ENCODE measurements at places on chromosomes 7 and 10.

DNA sequence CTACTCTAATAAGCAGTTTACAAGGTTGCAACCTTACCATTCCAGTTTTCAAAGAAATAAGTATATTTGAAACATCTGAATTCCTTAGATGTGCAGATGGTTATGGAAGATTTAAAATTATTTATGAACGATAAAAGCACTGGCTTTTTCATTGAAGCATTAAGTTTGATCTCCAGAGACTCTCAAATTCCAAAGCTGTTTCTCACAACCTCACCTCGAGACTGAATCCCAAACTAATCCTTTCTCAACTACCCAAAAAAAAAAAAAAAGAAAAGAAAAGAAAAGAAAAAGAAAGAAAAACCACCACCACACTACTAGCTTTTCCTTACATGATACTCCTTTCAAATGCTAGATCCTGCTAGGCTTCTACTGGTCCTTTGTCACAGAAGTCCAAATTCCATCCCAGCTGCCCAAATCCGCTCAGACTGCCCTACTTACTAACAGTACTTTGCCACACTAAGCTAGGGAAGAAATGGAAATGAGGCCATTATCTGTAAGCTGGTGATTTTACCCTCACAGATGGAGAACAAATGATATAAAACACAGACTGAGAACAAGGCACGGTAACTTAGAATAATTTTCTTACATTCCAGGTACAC, 100.6 kb upstream of the CDK1 start:
- no peak for DNase-seq

DNA sequence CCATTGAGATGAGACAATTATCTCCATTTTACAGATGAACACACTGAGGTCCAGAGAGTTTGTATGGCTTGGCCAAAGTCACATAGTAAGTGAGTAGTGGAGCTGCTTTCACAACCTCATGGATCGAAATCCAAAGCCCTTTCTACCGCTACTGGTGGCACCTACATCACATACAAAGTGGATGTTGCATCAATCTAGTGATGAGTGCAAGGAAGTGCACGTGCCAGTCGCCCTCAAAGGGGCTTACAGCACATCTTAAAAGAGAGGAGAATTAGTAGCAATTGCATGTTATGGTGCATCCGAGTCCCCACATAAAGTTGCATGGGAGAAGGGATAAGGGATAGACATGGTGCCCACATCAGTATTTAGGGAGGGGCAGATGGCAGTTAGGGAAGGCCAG, 31.0 kb upstream of the GPR26 start:
- DNase-seq, result no peak

DNA sequence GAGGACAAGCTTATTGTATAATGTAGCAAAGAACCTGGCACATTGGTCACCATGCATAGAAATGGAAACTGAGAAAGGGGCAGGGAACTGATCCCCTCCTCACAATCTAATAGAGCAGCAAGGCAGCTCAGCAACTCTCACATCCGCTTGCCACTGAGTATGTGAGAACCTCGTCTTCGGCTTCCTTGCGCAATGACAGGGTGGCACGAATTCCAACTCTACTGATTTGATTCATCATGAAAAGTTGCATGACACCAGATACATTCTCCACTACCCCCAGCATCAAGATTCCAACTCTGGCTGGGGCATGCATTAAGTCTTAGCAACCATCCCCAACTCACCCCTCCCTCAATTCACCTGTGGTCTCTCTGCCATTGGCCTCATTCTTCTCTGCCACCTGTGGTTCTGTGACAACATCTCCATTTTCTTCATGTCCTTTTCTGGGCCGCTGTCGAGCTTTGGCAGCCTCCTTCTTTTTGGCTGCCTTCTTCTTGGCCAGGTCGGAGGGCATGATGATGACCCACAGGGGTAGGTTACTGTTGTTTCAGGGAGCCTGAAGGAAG, 976 bp downstream of the ABCF2 start:
- no peak for DNase-seq

- peak; percentile 77 for DNase-seq
These were observed 7.9 kb downstream of the CPED1 start for GRCh38 chr7:120996333-120996987.

DNA sequence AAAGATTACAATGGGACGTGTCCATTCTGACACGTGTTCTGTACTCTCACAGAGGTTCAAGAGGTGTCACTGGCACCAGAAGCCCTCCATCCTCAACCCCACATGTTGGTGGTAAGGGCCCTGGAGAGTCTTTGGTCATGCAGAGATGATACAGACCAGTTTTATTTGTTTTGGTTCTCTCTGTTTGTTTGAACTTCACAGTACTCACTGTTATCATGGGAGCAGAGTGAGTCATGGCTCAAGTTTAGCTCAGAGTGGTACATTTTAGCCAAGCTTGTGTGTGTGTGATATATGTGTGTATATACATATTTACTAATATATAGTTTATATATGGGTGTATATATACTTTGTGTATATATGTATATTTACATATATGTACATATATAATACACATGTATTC, 935.6 kb downstream of the GRID1 start:
- no peak for DNase-seq

- DNase-seq, result peak; percentile 27
These were observed 68.6 kb downstream of the MMRN2 start for GRCh38 chr10:86888585-86889381.

GRCh38 chr10:112122827-112123226, 60.7 kb downstream of the GPAM start:
- no peak for DNase-seq

GRCh38 chr10:72088889-72089575, 681 bp upstream of the SPOCK2 start:
- DNase-seq, result no peak

- DNase-seq, result peak; percentile 45
These were observed 27.1 kb downstream of the LMTK2 start for GRCh38 chr7:98133621-98134303.

DNA sequence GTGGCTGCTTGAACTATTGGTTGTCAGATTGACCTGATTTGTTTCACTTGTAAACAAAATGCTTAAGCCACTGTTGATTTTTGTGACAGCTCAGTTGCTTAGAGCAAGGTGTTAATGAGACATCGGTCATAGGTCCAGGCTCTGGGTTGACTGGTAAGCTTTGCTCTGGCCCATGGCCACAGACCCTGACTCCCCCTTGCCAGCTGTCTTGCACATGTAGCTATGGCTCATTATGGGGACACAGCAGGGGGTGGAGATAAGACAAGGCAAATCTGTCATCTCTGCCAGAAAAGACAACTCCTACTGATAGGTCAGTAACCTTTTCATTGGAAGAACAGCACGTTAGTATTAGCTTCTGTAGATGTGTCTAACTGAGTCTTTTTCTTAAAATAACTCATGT, 95.3 kb downstream of the KAT6B start:
- no peak for DNase-seq

GRCh38 chr10:8568401-8568800, 513.9 kb downstream of the GATA3 start:
- no peak for DNase-seq

DNA sequence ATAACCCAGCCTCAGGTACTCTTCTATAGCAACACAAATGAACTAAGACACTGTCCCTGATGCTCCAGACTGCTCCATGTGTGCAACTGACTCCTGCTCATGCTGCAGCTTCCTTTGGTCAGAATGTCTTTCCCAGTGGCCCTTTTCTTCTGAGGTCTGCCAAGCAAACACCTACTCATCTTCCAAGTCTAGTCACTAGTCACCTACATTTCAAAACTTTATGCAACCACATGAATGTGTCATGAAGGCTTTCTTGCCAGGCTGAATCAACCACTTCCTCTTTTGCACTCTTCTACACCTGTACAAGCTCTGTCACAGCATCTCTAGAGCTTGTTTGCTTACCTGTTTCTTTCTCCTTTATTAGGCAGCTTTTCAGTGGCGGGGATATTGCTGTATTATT, 75.8 kb downstream of the LSMEM1 start:
- DNase-seq, result peak; percentile 55

GRCh38 chr10:53903756-53904155, 897.3 kb downstream of the PCDH15 start:
- no peak for DNase-seq

GRCh38 chr10:84596585-84596984, 268.2 kb downstream of the CCSER2 start:
- no peak for DNase-seq

GRCh38 chr10:10605551-10606081, 412.1 kb upstream of the CELF2 start:
- DNase-seq, result no peak

DNA sequence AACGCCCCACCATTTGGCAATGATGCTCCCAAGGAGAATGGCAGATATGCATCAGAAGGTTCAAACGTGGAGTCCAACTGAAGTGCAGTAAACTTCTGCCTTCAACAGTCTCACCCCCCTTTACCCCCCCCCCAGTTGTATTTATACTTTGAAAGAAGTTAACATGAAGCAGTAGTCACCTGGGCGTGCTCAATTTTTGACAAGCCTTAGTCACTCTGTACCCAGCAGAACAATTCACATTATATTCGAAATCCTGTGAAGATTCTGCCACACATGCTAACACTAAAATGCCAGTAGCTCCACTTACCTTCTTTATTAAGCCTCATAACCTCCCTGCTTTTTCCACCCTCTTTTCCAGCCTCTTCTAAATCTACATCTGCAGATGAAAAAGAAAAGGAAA, 894 bp downstream of the ATXN7L1 start:
- DNase-seq, result no peak

- DNase-seq, result no peak
These were observed 80.3 kb upstream of the CDCA7L start for GRCh38 chr7:22025983-22026382.

DNA sequence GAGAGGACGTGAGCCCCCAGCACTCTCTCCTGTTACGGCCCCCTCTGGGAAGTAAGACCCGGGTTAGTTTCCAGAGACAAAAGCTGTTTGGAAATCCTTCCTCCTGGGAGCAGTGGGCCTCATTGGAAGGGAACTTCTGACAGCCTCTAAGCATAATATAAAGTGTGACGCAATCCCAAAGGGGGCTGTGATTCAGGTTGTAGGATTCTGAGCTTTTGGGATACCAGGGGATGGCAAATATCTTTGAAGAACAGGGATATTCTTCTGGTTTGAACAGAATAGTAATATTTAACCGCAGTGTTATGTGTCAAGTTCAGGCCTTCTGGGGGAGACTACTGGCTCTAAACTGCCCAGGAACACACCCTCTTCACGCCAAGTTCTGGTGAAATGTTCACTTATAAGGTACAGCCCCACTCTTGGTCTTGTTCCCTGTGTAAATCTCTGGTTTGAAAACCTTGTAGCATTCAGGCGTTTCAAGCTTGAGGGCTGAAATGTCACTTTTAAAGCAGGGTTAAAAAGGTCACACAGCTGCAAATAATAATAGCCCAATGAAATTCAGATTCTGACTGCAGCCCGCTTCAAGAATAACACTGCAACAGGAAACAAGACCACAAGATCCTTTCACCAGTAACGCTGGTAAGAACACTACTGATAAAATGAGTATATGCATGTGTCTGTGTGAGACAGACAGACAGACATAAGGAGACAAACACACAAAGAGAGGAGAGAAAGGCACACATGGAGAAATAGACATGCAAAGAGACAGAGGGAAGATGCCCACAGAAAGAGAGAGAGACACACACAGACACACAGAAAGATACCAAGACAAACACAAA, 69.0 kb downstream of the CREB5 start:
- peak; percentile 31 for DNase-seq

DNA sequence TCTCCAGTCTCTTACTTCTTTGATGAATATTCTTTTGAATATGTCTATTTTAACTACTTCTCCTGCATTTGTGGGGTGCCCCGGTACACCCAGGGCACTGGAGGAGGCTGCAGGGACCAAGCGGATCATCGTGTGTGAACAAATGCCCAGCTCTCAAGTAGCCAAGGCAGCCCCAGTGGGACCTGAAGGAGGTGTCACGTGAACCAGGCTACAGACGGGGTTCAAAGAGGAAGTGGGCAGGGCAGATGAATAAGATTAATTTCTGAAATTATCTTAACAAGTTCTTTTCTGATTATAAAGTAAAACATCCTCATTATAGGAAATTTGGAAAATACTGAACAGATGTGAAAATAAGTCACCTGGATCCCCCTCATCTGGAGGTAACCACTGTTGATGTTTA, 78.4 kb upstream of the DUSP5 start:
- DNase-seq, result no peak

DNA sequence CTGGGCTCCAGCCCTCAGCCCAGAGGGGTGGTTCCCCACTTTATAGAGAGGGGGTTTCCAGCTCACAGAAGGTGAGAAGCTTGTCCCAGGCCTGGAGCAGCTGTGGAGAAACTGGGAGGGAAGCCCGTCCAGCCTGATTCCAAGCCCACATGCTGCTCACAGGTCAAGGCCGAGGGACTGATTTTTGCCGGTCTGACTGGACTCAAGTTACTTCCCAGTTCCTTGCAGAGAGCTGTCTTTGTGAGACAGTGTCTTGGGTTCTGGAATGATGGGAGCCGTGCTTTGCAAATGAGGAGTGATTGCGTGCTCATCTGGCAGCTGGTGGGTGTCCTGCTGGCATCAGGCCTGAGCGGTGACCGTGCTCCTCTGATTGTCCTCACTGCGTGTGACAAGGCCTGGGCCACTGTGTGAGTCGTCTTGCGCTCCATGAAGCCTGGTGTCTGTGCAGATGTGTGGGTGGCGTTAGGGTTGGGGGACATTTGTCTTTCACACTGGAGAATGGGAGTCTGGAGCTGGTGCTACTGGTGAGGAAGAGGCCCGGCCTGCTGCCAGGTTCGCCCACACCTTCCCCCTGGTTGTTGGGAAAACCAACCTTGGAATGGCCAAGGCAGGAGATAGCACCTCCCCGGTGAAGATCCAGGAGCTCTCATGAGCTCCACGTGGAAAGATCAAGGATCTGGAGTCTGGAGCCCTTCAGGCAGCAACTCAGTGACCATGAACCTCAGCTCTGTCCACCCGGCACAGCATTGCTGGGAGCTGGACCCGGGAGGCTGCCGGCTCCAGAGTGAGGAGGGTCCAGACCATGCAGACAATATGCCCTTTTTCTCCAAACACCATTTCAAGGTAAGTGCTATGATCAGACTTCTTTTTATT, 129.6 kb downstream of the SMURF1 start:
- no peak for DNase-seq

GRCh38 chr10:110226926-110227641, 19.7 kb downstream of the MXI1 start:
- no peak for DNase-seq

GRCh38 chr7:25595996-25596395, 367.7 kb upstream of the NPVF start:
- DNase-seq, result no peak

GRCh38 chr7:132112106-132112505, 464.2 kb downstream of the PLXNA4 start:
- no peak for DNase-seq
